ENCODE measurements at places on chromosomes 6 and 20.
A peak's percentile ranks its signal among the peaks of the same experiment; 100 is the strongest.

DNA sequence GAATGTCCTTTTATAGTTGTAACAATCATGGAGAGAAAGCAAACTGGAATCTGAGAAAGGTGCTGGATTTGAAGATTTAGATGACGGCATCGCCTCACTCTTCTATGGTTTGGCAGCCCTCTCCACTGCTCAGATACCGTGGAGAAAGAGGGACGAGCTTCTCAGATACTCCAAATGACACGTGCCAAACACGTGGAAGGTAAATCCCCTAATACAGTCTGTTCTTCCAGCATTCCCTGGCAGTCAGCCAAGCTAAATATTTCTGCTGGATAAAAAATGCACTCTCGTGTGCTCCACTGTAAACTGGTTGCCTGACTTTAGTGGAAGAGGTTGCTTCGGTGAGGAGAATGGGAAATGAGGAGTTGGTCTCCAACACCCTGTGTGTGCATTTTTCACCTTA lies 16.7 kb upstream of the PRDM1 start:
- no peak for DNase-seq

- DNase-seq: no peak
Observed at GRCh38 chr20:62329389-62330377, 26.9 kb downstream of the ADRM1 start.

DNA sequence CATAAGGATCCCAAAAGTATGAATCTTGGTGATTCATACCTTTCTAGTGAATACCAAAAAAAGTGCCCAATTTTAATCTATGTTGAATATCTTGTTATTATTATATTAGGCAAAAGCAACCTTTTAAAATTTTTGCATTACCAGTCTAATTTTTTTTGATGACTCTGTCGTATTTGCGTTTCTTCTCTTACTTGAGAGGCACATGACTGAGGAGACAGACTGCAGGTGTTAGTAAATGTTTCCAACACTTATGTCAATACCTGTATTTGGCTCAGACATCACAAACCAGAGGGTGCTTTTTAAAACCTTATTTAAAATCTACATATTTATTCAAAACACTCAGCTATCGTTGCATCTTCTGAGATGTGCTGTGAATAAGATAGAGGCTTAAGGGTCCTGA lies 27.1 kb downstream of the ID4 start:
- DNase-seq: no peak

DNA sequence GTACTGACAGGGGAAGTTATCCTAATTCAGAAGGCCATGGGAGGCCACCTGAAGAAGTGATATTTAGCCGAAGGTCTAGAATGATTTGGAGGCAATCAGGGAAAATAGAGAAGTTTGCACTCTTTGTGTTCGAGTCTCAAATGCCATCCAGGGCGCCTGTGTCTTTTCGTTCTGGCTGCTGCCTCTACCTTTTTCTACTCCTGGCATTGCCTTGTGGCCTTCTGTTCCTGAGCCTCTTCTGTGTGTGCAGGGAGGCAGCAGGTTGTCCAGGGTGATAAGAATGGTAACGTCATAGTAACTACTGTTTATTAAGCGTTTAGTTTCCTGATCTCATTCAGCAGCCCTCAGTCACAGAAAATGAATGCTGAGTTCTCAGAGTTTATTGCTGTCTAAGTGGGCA lies 252.1 kb downstream of the FARS2 start:
- no peak for DNase-seq

GRCh38 chr6:108869876-108870275 lies 21.7 kb downstream of the ARMC2 start:
- DNase-seq: no peak

GRCh38 chr6:51289041-51289440 lies 470.4 kb downstream of the TFAP2B start:
- no peak for DNase-seq

DNA sequence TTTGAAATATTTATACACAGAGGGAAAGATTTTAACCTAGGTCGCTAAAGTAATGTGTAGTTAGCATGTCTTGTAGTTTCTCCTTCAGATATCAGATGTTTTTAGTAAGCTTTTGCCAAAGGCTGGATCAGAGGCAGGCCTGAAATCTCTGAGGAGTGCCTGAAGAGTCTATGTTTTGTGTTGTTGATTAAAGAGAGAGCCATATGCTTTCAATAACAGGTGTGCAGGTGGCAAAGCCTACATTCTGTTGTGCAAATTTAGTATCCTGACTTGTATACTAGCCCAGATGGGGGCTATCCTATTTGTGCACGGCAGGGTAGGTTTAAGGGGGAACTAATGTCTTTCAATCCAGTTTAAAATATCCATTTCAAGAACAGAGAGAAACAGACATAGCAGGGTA lies 167.1 kb upstream of the ATXN1 start:
- DNase-seq: no peak

DNA sequence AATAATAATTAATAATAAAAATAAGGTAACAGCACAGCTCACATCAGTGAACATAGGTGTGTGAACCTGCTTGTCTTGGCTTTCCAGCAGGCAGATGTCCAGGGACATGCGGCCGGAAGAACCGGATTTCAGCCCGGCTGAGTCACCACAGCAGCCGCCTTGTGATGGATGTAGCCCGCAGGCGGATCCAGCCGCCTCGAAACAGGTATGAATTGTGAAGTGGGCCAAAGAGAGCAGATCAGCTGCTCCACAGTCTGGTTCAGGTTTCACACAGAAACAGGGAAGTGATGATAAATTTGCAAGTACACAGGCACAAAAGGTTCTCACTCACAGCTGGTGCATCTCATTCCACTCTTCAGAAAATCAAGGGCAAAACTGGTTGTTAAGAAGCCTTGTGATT lies 55.1 kb downstream of the ID4 start:
- no peak for DNase-seq

- no peak for DNase-seq
Observed at GRCh38 chr6:2081155-2082138, 164.0 kb downstream of the GMDS start.

DNA sequence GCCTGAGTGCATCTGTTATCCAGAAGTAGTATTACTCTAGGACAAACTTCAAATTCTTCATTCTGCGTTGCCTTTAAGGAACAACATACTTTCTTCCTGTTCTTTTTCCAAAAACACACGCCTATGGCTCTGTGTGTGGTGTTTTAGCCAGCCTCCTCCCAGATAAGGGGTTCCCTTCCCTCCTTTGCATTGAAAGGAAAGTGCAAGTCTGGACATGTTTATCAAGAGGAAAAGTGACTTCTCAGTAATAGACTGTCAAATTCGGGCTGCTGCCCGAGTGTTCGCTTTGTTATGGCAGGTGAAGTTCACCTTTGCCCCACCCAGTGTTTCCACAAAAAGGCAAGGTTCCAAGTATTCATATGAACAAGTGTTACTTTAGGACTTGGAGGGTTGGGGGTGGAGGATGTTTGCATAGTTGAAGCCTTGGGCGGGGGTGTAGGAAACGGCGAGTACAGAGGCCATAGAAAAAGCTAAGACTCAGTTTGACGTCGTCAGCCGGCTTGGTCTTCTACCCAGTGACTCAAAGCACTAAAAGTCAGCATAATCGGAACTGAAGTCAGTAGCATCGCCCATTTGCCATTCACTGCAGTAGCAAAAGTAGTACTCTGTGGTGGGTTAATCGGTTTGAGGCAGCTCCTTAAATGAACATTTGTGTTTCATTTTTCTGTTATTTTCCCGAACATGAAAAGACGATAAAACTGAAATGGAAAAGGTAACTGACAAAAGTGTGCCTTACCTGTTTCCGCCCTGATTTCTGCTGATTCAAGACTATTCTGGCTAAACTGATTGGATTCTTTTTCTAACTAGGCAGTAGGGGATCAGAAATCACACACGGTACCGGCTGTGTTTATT lies 12.5 kb downstream of the PRDM1 start:
- DNase-seq: peak; percentile 70

DNA sequence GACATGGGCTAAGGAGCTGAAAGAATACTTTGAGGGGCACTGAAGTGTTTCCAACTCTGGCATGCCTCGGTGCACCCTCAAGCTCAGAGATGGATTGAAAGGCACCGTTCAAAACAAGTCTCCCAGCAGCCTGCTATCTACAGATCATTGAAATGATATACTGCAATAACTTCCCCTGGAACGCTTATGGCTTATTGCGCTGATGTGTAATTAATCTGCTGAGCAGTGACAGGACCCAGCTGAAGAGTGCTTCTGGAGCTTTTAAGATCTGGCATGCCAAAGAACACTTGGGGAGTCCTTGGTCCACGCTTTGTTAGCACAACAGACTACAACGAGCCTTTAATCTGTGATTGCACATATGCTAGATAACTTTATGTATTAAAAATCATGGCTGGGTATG lies 708.2 kb downstream of the PRKN start:
- DNase-seq: no peak

- DNase-seq: no peak
Observed at GRCh38 chr6:139763468-139764210, 389.2 kb upstream of the CITED2 start.

DNA sequence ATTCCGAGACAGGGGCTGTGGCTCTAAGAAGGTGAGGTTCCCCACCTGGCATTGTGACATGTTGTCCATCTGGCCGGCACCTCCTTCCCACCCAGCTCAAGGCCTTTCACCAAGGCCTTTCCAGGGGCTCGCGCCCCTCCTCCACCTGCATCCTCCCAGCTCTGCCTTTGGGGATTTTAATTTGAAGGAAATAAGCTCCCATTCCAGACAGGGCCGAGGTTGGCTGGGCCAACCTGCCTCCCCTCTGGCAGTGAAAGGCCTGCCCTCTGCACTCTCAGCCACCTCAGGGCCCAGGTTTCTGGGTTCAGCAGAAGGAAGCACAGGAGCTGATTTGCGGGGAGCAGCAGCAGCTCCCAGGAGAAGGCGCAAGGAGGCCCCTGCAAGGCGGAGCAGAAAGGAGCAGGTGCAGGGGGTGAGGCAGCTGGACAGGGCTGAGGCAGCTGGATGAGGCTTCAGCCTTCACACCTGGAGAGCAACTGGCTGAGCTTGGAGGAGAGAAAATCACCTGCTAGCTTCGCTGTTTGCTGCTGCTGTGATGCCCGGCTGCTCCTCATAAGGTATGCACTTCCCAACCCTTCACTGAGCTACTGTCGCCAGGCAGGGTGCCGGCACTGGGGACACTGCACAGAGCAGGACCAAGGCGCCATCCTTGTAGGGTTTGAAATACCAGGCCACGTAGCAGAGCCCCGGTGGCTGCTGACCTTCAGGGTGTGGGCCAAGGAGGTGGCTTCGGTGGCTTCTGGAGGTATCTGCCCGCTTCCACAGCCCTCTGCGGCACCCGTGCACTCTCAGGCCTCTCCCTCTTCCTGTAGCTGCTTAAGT lies 147.0 kb downstream of the SYNDIG1 start:
- DNase-seq: no peak
